ENCODE measurements at places on chromosomes 1 and 21. TPM values are rescaled to one million over a fixed set of nuclear protein-coding genes. Genes with fewer than 3 reads are reported as not detected.
A peak's percentile ranks its signal among the peaks of the same experiment; 100 is the strongest.

GRCh38 chr21:26736449-26736848, 108.8 kb downstream of the ADAMTS1 start:
- no peak overlapping the region for H3K27ac ChIP-seq
- H3K36me3 ChIP-seq: no peaks in the 10 kb centered on the region
- peaks cover 4% of the 10 kb centered on the region for H3K4me1 ChIP-seq
- no peak overlapping the region for H3K4me3 ChIP-seq
- H3K27me3 ChIP-seq: peaks cover 3% of the 10 kb centered on the region
- DNase-seq: no peak

DNA sequence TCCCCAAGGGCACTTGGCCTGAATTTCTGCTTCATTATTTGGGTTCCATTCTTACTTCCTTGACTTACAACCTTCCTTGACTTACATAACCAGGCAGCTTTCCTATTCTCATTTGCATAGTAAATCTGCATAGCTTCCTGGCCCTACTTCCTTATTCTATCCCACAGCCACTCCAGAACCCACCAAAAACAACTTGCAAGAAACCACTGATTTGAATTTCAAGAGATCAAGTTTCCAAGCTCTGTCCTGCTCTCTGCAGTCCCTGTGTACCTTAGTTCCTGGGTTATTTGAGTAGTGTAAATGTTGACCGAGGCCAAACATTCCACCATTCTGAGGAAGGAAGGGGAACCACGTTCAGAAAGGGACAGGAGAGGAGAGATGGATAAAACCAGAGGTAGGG, 603.3 kb downstream of the PTPRC start:
- no peak for DNase-seq
- no peak overlapping the region for H3K4me3 ChIP-seq
- no peaks in the 10 kb centered on the region for H3K27me3 ChIP-seq
- peaks cover 6% of the 10 kb centered on the region for H3K4me1 ChIP-seq
- no peaks in the 10 kb centered on the region for H3K36me3 ChIP-seq

- no peak overlapping the region for H3K4me3 ChIP-seq
- H3K36me3 ChIP-seq: no peaks in the 10 kb centered on the region
- peaks cover 3% of the 10 kb centered on the region for H3K4me1 ChIP-seq
- H3K27ac ChIP-seq: no peak overlapping the region
Measured at GRCh38 chr21:42423197-42423675, 19.5 kb downstream of the UBASH3A start.

GRCh38 chr1:11059968-11060830, at the start of gene SRM:
Gene SRM, minus strand, starts transcription at chr1:11060018. Its CDS starts 75 bp downstream, at chr1:11059943.
- H3K4me1 ChIP-seq: peaks cover 10% of the 10 kb centered on the region
- no peaks in the 10 kb centered on the region for H3K27me3 ChIP-seq
- DNase-seq: peak; percentile 84
- peak within 1 kb of the TSS; percentile 92 for H3K4me3 ChIP-seq
- peak within 1 kb of the TSS; percentile 95 for H3K27ac ChIP-seq

GRCh38 chr1:10724948-10725847, 71.2 kb downstream of the CASZ1 start:
- H3K36me3 ChIP-seq: no peaks in the 10 kb centered on the region
- H3K27me3 ChIP-seq: peaks cover 10% of the 10 kb centered on the region
- H3K4me1 ChIP-seq: peaks cover 19% of the 10 kb centered on the region
- no peak overlapping the region for H3K4me3 ChIP-seq

- no peaks in the 10 kb centered on the region for H3K36me3 ChIP-seq
- no peak overlapping the region for H3K4me3 ChIP-seq
- DNase-seq: no peak
- H3K27ac ChIP-seq: no peak overlapping the region
Measured at GRCh38 chr1:40593449-40594186, 62.2 kb downstream of the ZNF684 start.

GRCh38 chr21:44443891-44444285, 11.4 kb upstream of the LRRC3 start:
- no peaks in the 10 kb centered on the region for H3K4me1 ChIP-seq
- H3K27ac ChIP-seq: no peak overlapping the region
- no peak overlapping the region for H3K4me3 ChIP-seq
- no peak for DNase-seq

- no peak for DNase-seq
- H3K4me3 ChIP-seq: no peak overlapping the region
- H3K27me3 ChIP-seq: peaks cover 13% of the 10 kb centered on the region
- H3K36me3 ChIP-seq: peaks cover 3% of the 10 kb centered on the region
- no peak overlapping the region for H3K27ac ChIP-seq
Measured at GRCh38 chr1:177799746-177800145, 170.1 kb downstream of the SEC16B start.

DNA sequence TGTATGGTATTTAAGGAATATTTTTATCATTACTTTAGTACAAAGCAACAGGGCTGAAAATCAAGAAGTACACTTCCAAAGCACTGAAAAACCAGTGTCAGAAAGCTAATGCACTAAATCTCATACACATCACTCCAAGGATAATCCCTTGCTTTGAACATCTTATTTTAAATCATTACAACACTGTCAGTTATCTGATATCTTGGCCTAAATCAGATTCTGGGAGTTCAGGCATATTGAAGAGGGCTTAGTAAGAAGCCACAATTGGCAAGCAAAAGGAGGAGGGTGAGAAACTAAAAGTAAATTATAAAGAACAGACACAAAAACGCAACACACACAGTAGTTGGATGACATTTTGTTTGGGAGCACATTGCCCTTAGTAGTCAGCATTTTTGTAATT, 448.4 kb downstream of the PCP4 start:
- no peak overlapping the region for H3K27ac ChIP-seq
- H3K27me3 ChIP-seq: no peaks in the 10 kb centered on the region
- H3K36me3 ChIP-seq: no peaks in the 10 kb centered on the region
- no peaks in the 10 kb centered on the region for H3K4me1 ChIP-seq
- no peak overlapping the region for H3K4me3 ChIP-seq

DNA sequence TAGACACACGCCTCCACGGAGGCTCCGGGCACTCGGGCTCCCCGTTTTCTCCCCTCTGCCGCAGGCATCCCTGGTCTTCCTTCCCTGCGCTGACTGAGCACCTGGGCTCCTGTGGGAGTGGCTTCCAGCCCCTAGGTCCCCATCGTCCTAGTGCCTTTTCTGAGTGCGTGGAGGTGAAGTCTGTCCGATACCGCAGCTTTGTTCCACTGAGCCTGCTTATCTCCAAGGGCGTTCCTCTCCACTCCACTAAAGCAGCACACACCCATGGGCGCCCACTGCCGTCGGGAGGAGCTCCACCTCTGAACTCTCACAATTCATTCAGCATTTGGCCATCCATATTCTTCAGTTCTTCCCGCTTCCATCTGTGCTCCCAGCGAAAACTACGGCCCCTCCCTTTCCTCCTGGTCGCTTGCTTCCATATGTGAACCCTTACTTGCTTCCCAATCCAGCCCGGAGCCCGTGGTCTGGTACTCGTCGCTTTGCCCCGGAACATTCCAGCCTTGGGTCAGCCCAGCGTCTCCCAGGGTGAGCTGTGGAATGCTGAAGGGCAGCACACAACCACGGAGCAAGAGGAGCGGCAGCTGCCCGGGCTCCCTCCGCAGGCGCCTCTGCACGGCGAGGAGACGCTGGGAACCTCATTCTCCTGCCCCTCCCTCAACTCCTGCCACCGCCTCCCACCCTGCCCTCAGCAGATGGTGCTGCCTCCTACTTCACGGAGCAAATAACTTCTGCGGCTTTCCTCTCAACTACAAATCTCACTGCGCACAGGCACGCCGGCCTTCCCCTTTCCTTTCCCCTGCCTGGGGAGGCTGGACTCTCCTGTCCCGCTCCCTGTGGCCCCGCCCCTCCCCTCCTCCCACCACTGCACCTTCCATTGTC, 27.5 kb downstream of the ATP8B2 start:
- peak overlapping the region; percentile 85 for H3K27ac ChIP-seq
- peaks cover 24% of the 10 kb centered on the region for H3K4me1 ChIP-seq
- peak; percentile 37 for DNase-seq
- H3K27me3 ChIP-seq: peaks cover 2% of the 10 kb centered on the region

- no peak overlapping the region for H3K27ac ChIP-seq
- no peaks in the 10 kb centered on the region for H3K36me3 ChIP-seq
- peaks cover 29% of the 10 kb centered on the region for H3K4me1 ChIP-seq
- H3K4me3 ChIP-seq: no peak overlapping the region
- peaks cover 10% of the 10 kb centered on the region for H3K27me3 ChIP-seq
Measured at GRCh38 chr1:14263671-14264070, 334.8 kb upstream of the KAZN start.

The C1orf141 gene
- not detected for total RNA-seq

The KMO gene
- total RNA-seq: not detected
